A549 treated with GW870086 at 1 μM for 4 hours (cell line): ENCODE measurements at places on chromosomes 3 and 15. TPM values are rescaled to one million over a fixed set of nuclear protein-coding genes. Genes with fewer than 3 reads are reported as not detected.

Gene LOXL1
- total RNA-seq, result 0.41 to 0.95 TPM (median 0.67 TPM) in 5 replicates

Gene GNAT1
- total RNA-seq, result not detected in 5 replicates

Gene RASL12
- 0.08 to 0.13 TPM (median 0.10 TPM) in 5 replicates for total RNA-seq

Gene PRICKLE2
- 2.2 to 2.9 TPM (median 2.4 TPM) in 5 replicates for total RNA-seq

Gene SCN11A
- 0.02 TPM in 1 of 5 replicates, not detected in the others for total RNA-seq

Gene NOX5
- total RNA-seq, result 0.14 to 0.37 TPM (median 0.22 TPM) in 5 replicates

Gene RBP2
- not detected in 5 replicates for total RNA-seq

Gene A4GNT
- not detected in 5 replicates for total RNA-seq

Gene C2CD4A
- total RNA-seq, result 0.07 to 0.40 TPM (median 0.19 TPM) in 5 replicates

Gene EPB42
- not detected in 5 replicates for total RNA-seq

Gene PSTPIP1
- not detected in 5 replicates for total RNA-seq

Gene CYP1A2
- total RNA-seq, result 0.05 TPM in 1 of 5 replicates, not detected in the others

Gene SPTSSB
- total RNA-seq, result 0.10 TPM in 1 of 5 replicates, not detected in the others

Gene TERC
- not detected in 5 replicates for total RNA-seq

Gene ZPLD1
- total RNA-seq, result not detected in 5 replicates

Gene ABHD6
- 9.4 to 12.3 TPM (median 11.4 TPM) in 5 replicates for total RNA-seq

Gene GUCA1C
- not detected in 5 replicates for total RNA-seq

Gene P2RY1
- total RNA-seq, result 0.43 to 0.60 TPM (median 0.50 TPM) in 5 replicates

Gene GOLGA8R
- total RNA-seq, result 0.15 to 0.30 TPM (median 0.17 TPM) in 5 replicates

Gene TRPC1
- 4.7 to 9.8 TPM (median 8.4 TPM) in 5 replicates for total RNA-seq

Gene GPR176
- 8.2 to 11.7 TPM (median 10.1 TPM) in 5 replicates for total RNA-seq

Gene CNTN6
- not detected in 5 replicates for total RNA-seq

Gene BTLA
- total RNA-seq, result not detected in 5 replicates

Gene ADGRG7
- total RNA-seq, result not detected in 5 replicates

Gene INKA1
- 1.1 to 2.3 TPM (median 1.9 TPM) in 5 replicates for total RNA-seq

Gene CLRN1
- not detected in 5 replicates for total RNA-seq
